ENCODE measurements at places on chromosomes 1 and 21.

GRCh38 chr1:210773450-210773849, 360.5 kb downstream of the KCNH1 start:
- no peak for DNase-seq

GRCh38 chr1:17278996-17279830, 28.8 kb upstream of the PADI4 start:
- DNase-seq: no peak

GRCh38 chr1:203033287-203033686, 7.0 kb downstream of the PPFIA4 start:
- DNase-seq: no peak

DNA sequence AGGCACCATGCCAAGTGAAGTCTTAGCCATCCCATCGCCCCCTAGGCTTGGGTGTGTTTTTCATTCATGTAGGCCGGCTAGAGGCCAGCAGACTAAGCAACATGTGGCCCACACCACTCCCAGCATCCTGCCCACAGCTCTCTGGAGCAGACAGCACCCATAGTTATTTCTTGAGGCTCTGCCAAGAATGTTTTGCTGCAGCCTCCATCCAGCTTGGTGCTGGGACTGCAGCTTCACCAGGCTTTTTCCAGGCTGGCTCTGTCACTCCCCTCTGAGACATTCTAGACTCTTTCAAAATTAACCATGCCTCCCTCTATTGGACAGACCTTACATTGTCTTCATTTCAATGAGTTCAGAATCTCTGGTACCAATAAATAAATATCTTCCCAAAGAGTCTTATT, 104.2 kb downstream of the DUSP10 start:
- DNase-seq: peak; percentile 52

GRCh38 chr21:28464095-28464494, 528.6 kb downstream of the LTN1 start:
- peak; percentile 61 for DNase-seq

DNA sequence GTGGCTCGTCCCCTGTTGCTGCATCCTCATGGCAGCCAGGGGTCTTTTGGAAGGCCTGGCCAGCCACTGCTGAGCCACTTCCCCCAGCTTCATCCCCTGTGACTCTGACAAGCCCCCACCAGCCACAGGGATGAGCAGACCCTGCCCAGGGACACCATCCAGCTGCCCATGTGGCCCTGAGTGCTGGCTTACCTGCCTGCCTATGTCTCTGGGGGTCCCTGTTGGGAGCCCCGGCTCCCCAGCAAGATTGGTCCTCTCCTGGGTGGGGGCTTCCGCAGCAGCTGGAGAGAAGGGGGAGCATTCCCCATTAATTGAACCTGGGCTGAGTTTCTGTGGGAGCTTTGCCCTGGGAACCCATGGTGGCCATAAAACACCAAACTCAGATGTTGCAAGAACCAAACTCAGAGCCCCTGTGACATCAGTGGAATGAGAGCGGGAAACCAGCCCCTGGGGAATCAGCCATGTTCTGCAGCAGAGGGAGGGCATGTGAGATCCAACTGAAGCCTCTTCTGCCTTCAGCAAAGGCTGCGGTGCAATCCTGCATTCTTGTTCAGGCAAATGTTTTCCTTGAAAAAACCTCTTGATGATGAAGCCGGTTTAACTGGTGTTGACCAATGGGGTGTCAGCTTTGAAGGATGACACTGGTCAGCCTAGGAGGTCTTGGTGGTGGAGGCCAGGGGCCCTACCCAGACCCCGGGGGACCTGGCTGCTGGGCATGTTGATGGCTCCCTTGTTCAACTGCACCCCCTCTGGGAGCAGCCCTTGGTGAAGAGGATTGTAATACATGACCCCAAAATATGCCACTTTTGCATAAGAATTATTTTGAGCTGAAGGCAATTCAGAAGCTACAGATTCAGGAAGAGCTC, 28.3 kb upstream of the COL18A1 start:
- no peak for DNase-seq

- DNase-seq: peak; percentile 47
These were observed 2.7 kb downstream of the SH2D2A start for GRCh38 chr1:156813750-156814570.

GRCh38 chr1:65238010-65238409, 71.3 kb upstream of the DNAJC6 start:
- no peak for DNase-seq

DNA sequence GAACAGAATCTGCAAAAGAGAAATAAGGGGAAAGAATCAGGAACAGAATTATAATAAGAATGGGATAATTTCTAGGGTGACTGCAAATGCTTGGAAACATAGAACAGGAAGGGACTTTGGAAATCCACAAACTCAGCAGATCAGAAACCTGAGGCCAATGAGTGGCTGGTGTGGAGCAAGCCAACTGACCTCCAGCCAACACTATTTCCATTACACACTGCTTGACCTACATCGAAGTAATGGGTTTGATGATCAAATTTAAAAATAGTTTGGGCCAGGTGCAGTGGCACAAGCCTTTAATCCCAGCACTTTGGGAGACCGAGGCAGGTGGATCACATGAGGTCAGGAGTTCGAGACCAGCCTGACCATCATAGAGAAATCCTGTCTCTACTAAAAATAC, 284.9 kb downstream of the GRIK1 start:
- DNase-seq: no peak

DNA sequence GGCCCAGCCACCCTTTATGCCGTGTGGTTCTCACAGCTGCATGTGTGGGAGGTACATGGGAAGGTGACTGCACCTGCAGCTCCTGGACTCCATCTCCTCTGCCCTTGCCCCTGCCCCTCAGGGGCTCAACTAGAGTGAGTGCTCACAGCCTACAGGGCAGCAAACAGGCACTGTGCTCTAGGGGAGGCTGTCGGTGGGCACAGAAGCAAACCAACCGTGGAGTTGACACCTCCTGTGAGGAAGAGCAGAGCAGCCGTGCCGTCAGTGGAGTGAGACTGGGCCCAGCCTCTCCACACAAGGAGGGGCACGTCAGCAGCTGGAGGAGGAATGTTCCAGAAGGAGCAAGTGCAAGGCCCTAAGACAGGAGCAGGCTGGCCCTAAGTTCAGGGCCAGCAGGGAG, 32.7 kb downstream of the BMP8A start:
- DNase-seq: no peak

DNA sequence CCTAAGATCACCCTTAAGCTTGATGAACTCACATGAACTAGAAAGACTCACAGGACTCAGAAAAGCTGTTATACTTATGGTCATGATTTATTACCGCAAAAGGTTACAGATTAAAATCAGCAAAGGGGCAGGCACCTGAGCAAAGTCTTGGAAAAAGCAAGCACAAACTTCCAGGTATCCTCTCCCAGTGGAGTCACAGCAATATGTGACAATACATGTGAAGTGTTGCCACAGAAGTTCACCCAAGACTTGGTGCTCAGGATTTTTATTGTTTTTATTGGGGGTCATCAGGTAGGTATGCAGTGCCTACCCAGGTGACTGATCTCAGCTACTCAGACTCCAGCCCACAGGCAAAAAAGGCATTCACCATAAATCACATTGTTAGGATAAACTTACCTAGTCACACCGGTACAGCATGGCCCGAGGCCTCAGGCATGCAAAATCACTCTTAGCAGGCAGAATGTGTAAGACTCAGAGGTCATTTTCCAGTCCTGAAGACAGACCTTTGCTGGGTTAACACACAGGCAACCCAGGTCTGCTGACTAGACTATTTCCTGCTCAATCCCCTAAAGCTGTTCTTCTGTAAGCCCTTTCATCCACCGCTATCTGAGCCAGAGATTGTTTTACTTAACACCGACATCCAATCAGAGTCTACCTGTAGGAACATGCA, 55.6 kb downstream of the SSX2IP start:
- no peak for DNase-seq

DNA sequence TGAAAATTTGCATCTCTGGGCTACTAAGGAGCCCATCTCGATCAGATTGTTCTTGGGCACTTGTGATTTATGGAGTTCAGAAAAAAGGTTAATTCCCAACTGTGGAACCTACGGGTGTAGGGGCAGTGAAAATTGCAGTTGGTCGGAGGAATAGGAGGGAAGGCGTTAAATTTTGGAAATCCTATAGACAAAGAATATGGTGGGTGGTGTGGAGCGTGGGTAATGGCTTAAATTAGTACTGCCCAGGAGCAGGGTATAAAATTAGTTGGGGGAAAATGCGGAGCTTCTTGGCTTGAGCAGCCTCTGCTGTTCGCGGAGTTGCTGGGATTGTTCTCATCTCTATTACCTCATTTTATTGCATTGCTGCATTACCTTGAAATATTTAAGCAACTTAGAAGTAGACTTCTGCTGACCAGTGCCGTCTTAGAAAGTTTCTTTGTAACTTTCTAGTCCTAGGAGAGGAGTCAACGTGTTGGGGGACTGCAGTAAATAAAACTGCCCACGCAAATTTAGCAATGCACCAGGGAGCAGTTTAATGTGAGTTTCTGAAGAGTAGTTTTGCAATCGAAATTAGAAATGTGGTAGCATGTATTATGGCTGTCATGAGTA, 514 bp downstream of the S1PR1 start:
- DNase-seq: peak; percentile 69

GRCh38 chr1:209150114-209150513, 433.4 kb upstream of the CAMK1G start:
- peak; percentile 58 for DNase-seq

GRCh38 chr1:186775881-186776560, 52.7 kb upstream of the PLA2G4A start:
- no peak for DNase-seq

DNA sequence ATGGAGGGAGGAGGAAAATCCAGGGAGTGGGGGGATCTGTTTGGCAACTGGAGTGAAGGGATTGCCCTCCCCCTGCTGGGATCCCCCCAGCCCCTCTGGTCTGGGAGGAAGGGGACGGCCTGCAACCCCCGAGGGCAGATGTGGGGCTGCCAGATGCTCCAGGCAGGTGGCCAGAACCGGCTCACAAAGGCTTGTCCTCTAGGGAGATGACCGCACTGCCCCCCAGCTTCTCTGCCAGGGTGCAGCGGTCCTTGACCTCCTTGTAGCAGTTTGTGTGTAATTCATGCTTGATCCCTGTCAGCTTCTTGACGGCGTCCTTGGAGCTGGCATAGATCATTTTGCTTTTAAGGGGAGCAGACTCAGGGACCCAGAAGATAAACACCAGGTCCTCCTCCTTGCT, 69.2 kb downstream of the ROR1 start:
- DNase-seq: no peak

DNA sequence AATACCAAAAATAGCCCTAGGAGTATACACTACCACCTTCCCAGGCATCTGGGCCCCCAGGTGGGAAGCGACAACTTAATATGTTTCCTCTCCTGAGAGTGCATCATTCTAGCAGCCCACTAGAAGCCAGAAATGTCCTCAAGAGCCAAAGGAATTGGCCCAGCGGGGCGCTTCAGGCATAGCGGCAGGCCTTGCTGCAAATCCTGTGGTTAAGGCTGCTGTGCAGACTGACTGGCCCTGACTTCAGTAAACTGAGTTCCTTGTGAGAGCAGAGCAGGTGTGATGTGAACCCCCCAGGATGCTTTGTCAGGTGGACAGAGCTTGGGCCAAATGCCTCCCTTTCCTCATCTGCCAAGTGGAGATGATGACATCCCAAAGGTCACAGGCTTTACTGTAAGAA, 29.7 kb upstream of the LDLRAP1 start:
- DNase-seq: no peak

GRCh38 chr1:167059045-167059808, 30.9 kb downstream of the GPA33 start:
- peak; percentile 52 for DNase-seq

GRCh38 chr1:239386453-239387303, at the start of gene CHRM3:
CHRM3 (plus strand) TSS chr1:239386568; CDS start chr1:239907452, 520,884 bp downstream.
- peak; percentile 64 for DNase-seq

DNA sequence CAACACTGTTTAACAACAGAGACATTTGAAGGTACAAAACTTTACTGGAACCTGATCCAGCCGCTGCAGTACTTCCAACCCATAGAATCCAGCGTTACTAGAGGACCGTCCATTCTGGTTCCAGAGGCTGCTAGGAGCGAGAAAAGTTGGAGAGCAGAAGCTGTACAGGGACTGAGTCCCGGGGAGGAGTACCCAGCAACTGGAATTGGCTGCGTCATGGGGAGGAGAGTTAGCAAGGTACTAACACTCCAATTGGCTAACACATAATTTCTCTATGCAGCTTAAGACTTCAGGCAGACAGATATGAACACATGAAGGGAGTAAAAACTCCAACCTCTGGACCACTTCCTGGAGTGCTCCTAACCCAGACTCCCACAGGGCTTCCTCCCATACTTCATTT, 2.1 kb upstream of the QSOX1 start:
- no peak for DNase-seq

GRCh38 chr1:197314682-197315081, 46.6 kb downstream of the CRB1 start:
- peak; percentile 11 for DNase-seq

- no peak for DNase-seq
These were observed 11.6 kb upstream of the S100A7A start for GRCh38 chr1:153404768-153405167.

GRCh38 chr21:35027563-35028450, 21.3 kb downstream of the RUNX1 start:
- DNase-seq: no peak

GRCh38 chr1:33634806-33635205, 162.4 kb downstream of the ZSCAN20 start:
- DNase-seq: peak; percentile 28

- no peak for DNase-seq
These were observed 107.3 kb downstream of the FNBP1L start for GRCh38 chr1:93554883-93555872.

DNA sequence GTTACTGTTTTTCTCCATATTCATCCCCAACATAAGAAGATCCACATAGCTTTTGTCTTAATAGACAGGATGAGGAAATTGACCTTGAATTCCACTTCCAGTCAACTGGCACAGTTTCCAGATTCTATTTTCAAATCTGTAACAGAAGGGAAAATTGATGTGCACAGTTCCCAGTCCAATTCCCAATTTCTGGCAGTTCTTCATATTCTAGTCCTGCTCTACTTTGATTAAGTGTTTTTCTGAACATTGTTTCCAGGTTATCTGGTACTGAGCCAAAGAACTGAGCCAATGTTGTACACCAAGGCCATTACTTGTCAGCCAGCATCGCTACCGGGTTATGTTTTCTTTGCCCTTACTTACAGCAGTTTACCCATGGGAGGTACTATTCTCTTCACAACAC, 1755.4 kb downstream of the PLA2G4A start:
- DNase-seq: no peak

GRCh38 chr21:35503671-35504070, 454.6 kb upstream of the RUNX1 start:
- DNase-seq: peak; percentile 39

GRCh38 chr1:10903821-10904220, 107.4 kb upstream of the CASZ1 start:
- DNase-seq: no peak

DNA sequence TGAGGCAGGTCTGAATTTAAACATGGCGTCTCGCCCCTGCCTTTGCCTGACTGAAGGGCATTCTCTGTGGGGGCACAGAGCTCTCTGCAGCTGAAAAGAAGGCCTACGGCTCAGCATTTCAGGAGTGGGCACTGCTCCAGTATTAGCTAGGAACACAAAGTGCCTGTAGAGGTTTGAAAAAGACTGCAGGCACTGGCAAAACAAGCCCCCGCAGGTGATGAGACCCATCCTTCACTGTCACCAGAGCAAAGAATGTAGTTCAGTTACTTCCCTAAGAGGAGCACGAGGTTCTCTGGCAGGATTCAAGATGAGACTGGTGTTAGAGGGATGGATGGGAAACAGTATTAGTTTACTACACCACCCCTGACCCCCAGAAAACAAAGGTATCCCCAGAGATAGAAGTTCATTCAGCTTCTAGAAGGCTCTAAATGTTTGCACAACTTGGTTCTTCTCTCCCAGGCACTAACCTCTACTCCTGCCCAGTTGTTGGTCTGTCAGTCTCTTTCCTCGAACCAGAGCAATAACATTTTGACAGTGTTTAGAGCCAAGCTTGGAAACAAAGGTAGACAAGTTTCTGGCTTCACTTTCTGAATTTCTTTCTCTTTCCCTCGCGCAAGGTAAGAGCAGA, 101.9 kb upstream of the KCNE2 start:
- no peak for DNase-seq

Measured in fibroblast of skin of abdomen (primary cell).